EL (cell line): ENCODE measurements at places on chromosomes 13 and 19.

DNA sequence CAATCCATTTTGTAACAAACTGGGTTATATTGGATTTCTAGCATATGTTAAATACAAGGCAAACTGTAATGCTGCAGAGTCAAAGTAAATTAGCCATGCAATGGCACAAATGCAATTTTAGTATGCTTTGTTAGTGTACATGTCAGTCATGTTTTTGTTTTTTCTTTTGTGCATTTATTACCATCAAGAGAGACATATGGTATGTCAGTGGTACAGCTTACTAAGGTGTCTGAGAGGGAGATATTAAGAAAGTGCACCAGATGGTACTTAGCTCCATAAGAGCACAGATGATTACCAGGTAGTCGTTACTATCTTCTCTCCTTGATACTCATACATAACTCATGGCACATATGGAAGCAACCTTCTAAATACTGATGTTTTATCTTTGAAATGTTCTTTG is 550.3 kb downstream of the GPC5 start:
- DNase-seq = no peak

DNA sequence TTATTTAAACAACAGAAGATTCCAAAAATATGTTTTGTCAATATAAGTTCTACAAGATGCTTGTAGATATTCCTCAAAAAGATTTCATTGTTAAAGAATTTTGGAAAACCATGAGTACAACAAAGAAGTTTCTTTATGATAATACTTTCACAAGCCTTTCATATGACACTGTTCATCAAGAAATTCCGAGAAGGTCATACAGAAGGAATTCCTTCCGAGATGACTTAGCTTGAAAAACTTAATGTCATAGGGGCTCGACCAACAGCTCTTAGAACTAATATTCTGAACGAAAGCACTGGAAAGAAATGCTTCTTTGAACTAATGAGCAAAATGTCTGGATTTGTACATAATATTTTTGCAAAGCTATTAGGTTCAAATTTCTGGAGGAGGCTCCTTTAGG is 403.4 kb downstream of the KLF5 start:
- peak; percentile 34 for DNase-seq

DNA sequence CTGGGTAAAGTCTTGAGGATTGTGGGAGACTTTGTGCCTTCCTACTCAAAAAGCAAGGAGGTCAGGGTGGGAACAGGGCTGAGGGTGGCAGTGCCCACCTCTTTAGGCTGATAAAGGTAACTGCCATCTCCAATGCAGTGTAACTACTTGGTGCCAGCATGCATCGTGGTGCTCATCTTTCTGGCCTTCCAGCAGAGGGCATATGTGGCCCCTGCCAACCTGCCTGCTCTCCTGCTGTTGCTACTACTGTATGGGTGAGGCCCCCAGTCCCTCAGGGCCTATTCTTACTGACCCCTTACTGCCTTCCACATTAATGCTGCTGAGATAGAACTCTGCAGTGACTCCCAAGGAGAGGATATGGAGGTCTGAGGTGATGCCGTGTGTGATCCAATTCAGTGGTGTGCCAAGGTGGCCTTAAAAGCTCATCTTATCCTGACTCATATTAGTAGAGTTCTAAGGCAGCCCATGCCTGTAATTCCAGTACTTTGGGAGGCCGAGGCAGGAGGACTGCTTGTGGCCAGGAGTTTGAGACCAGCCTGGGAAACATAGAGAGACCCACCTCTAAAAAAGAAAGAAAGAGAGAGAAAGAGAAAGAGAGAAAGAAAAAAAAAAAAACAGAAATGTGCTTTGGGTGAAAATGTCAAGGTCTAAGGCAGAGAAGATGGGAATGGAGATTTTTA is 9.7 kb upstream of the ARHGAP45 start:
- peak; percentile 48 for DNase-seq

GRCh38 chr19:6318772-6319171 is 14.6 kb downstream of the ACER1 start:
- peak; percentile 26 for DNase-seq

- no peak for DNase-seq
Measured at GRCh38 chr19:6654347-6655310, 15.3 kb downstream of the TNFSF14 start.

DNA sequence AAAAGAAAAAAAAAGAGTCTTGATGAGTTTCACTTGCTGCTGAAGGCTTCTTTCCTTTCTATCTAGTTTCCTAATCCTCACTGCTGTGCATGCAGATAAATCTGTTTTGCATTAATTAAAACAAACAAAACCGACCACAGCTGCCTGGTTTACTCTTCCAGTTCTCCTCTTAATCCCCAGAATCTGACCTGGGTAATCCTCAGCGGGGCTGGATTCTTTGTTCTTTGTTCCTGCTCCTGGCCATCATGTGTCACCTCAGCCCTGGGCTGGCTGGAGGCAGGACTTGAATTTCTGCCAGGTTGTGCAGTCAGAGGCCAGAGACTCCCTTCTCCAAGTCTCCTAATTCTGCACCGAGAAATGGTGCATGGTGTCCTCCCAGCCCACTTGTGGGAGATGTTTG is 52.2 kb upstream of the CYP4F8 start:
- DNase-seq = peak; percentile 14

- DNase-seq = no peak
Measured at GRCh38 chr19:1163934-1164683, 10.0 kb downstream of the SBNO2 start.

DNA sequence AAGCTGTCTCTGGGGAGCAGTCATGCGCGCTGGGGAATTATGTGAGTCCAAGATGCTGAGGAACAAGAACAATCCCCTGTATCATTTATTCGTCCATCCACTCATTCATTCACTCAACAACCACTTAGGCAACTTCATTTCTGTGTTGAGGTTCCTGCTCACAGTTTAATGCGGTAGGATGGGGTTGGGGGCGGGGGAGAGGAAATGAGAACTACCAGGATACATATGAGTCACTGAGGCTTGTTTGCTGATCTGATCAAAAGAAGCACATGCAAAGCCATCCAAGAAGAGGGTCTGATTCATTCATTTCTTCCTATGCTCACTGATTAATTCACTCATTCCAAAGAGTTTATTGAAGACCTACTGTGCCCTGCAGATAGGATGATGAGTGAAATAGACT is 20.9 kb downstream of the ZNF536 start:
- no peak for DNase-seq

DNA sequence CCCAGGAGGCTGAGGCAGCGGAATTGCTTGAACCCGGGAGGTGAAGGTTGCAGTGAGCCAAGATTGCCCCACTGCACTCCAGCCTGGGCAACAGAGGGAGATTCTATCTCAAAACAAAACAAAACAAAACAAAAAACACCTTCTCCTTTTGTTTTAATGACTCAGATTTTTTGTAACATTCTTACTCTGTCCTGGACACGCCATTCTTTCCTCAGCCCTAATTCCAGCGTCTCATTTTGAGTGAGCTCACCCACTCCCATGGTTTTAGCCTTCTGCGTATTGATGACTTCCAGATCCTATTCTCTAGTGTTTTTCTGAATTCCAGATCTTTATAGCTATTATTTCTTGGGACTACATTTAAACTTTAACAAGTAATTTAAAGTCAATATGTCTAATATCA is 326.3 kb downstream of the MYO16 start:
- no peak for DNase-seq

- DNase-seq = no peak
Measured at GRCh38 chr19:44744871-44745332, 3.6 kb upstream of the BCL3 start.

DNA sequence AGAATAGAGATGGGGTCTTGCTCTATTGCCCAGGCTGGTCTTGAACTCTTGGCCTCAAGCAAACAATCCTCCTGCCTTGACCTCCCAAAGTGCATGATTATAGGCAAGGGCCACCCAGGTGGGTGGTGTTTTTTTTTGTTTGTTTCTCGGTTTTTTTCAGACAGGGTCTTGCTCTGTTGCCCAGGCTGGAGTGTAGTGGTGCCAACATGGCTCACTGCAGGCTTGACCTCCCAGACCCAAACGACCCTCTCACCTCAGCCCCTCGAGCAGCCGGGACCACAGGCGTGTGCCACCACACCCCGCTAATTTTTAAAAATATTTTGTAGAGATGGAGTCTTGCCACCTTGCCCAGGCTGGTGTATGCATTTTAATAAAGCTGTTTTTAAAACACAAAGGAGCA is 14.9 kb downstream of the GRTP1 start:
- no peak for DNase-seq

- DNase-seq = no peak
Measured at GRCh38 chr13:92354583-92354982, 872.0 kb upstream of the GPC6 start.

DNA sequence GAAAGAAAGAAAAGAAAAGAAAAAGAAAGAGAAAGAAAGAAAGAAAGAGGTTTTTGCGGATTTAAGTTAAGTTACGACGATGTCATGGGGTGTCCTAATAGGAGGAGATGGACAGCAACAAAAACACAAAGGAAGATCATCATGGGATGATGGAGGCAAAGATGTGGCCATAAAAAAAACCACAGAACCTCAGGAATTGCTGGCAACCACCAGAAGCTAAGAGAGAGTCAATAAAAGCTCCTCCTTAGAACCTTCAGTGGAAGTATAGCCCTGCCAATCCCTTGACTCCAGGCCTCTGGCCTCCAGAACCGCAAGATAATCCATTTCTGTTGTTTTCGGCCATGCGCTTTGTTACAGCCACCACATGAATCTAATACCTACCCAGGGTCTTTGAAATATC is 11.5 kb downstream of the PLEKHA4 start:
- DNase-seq = no peak

DNA sequence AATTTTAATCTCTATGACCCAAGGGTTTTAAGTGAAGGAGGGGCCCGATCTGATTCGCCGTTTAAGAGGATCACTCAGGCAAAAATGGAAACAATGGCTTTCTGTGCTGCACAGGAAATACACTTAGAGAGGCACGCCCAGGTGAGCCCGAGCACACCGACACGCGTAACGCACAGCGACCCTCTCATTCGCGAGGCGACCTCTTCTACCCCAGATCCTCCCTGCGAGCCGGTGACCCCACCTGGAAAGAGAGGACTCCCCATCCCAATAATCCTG is 216 bp downstream of the SH2D3A start:
- DNase-seq = no peak

DNA sequence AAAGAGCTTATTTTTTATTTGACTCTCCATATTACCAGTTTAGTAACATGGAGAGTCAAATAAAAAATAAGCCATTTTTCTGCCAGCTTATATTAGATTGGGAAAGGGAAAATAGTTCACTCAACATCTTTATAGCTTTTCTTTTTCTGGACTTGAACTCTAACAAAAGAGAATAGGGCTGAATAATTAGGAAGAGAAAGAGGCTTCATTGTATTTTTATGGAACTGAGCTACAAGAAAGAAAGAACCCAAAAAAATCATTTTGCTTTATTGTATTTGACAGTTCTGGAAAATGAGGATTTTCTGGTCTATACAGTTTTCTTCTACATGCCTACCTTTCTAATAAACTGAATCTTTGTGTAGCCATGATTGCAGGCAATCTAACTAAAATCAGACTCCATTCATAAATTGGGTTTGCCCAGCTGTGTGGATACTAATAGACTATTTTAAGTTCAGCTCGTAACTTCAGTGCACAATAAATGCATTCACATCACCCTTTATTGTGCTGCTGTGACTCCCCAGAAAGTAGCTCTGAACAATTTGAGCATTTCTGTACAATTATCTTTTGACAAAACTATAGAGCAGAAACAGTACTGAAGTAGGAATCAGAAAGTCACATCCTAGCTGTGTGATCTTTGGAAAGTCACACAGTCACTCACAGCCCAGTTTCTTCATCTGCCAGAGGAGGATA is 115.3 kb downstream of the STOML3 start:
- DNase-seq = no peak

DNA sequence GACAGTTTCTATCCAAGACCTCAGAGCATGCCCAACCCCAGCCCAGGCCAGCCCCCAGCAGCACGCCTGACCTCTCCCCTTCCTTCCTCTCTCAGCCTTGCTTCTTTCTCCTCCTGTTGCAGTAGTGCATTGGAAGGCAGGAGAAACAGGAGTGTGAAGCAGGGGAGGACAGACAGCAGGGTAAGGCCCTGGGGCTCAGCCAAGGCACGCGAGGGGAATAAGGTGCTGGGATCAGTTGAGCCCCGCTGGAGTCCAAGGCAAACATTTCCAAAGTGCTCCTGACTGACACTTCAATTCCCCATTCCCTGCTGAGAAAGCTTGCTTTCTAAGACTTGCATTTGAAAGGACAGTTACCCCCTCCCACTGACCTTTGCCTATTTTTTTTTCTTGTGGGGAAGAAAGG is 73.1 kb upstream of the OLFM4 start:
- no peak for DNase-seq

DNA sequence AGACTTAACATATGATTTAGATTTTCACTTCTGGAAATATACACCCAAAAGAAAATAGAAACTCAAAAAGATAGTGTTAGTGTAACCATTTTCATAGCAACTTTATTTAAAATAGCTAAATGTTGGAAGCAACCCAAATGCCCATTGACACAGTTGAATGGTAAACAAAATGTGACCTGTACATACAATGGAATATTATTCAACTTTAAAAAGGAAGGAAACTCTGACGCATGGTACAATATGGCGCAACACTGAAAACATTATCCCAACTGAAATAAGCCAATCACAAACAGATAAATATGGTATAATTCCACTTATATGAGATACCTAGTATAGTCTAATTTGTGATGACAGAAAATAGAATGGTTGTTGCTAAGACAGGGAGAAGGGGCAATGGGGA is 1456.1 kb upstream of the MIR17HG start:
- no peak for DNase-seq

DNA sequence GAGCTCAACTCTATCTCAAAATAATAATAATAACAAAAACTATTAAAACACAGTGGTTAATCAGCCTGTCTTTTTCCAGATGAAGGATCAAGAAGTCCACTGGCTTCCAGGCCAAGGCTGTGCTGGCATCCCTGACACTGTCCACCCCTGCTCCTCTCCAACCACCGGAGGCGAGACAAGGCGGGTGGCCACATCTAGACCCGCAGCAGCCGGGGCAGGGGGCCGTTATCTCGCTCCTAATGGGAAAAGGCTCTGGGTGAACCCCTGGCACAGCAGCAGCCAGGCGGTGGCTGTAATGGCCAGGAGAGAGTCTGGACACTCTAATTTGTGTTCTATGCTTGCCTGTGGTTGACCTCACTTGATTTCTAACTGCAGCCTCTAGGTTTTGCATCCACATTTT is 158.0 kb upstream of the SOX1 start:
- no peak for DNase-seq

DNA sequence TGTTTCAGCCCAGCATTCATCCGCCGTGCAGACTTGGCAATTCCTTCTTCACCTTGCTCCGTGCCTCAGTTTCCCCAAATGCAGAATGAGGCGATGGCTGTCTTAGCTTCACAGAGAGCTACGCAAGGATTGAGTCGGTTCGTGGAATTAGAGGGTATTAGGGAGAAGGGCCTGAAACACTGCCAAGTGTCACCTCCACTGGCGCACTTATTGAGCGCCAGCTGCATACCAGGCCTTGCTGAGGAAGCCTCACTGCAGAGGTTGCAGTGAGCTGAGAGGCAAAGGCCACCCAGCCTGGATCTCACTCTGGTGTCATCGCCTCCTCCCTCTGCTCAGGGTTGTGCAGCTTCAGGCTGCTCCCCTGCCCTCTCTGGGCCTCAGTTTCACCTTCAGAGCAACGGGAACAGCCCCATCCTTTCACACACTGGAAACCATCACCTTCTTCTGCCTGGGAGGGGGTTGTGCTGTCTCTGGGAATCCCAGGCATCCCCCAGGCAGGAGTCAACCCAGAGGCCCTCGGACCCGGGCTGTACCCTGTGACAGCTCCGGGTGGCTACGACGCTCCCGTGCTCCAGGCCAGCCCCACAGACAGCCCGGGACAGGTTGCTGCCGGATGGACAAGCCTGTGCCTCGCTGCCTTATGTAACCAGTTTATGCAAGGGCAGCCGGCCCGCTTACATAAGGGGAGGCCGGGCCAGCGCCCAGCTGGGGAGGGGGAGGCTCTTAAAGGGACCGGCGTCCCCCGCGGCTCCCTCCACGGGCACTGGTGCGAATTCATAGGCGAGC is 31.9 kb downstream of the NFIC start:
- DNase-seq = no peak
